Activated T-helper 1 cell treated with anti-CD3 and anti-CD28 coated beads, Interleukin-12 subunit alpha, Interleukin-12 subunit beta, Interleukin-2, Interleukin-4 antibody, amounts not matched to agents 30 ng/mL and 10 ng/mL and 1 ng/mL, durations not matched to agents 14 hours and 24 hours and 36 hours (primary cell): ENCODE measurements at places on chromosomes 6 and 20.
A peak's percentile ranks its signal among the peaks of the same experiment; 100 is the strongest.

GRCh38 chr6:157649311-157650260 lies 173.5 kb upstream of the SNX9 start:
- H3K36me3 ChIP-seq = peaks cover 14% of the 10 kb centered on the region
- H3K27ac ChIP-seq = no peak overlapping the region
- H3K4me3 ChIP-seq = no peak overlapping the region
- peaks cover 16% of the 10 kb centered on the region for H3K4me1 ChIP-seq
- no peaks in the 10 kb centered on the region for H3K27me3 ChIP-seq
- no peak for DNase-seq

- H3K27ac ChIP-seq = no peak overlapping the region
- peaks cover 65% of the 10 kb centered on the region for H3K27me3 ChIP-seq
- H3K4me3 ChIP-seq = peak overlapping the region; percentile 51
- no peaks in the 10 kb centered on the region for H3K36me3 ChIP-seq
Measured at GRCh38 chr6:43274916-43275597, 23.0 kb upstream of the SLC22A7 start.

GRCh38 chr6:169495601-169496000 lies 206.2 kb downstream of the WDR27 start:
- DNase-seq = no peak
- no peaks in the 10 kb centered on the region for H3K36me3 ChIP-seq
- no peaks in the 10 kb centered on the region for H3K4me1 ChIP-seq
- no peak overlapping the region for H3K27ac ChIP-seq
- no peak overlapping the region for H3K4me3 ChIP-seq

GRCh38 chr20:10209091-10209490 lies 9.5 kb upstream of the SNAP25 start:
- no peak for DNase-seq
- no peaks in the 10 kb centered on the region for H3K36me3 ChIP-seq
- H3K4me3 ChIP-seq = no peak overlapping the region
- no peaks in the 10 kb centered on the region for H3K4me1 ChIP-seq
- H3K27ac ChIP-seq = no peak overlapping the region
- H3K27me3 ChIP-seq = no peaks in the 10 kb centered on the region

- no peaks in the 10 kb centered on the region for H3K27me3 ChIP-seq
- no peak overlapping the region for H3K4me3 ChIP-seq
- H3K27ac ChIP-seq = no peak overlapping the region
- H3K4me1 ChIP-seq = peaks cover 36% of the 10 kb centered on the region
Measured at GRCh38 chr20:18513208-18513607, 5.5 kb downstream of the SEC23B start.

DNA sequence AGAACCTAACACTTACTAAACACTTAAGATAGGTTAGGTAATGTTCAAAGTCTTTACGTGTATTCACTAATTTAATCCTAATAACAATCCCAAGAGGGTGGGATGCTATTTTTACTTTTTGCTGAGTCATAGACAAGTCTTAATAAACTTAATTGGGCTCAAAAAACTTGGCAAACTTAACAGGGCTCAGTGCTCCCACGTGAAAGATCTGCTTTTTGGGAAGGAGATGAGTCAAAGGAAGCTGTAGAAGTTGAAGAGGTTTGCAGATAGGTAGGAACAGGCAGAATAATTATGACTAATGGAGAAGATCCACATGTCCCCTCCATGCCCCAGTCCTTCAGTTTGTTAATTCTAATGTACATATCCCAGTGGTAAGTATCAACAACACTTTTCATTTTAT lies 44.5 kb upstream of the STMND1 start:
- H3K36me3 ChIP-seq = no peaks in the 10 kb centered on the region
- DNase-seq = no peak
- no peak overlapping the region for H3K27ac ChIP-seq
- no peak overlapping the region for H3K4me3 ChIP-seq
- H3K27me3 ChIP-seq = peaks cover 7% of the 10 kb centered on the region
- H3K4me1 ChIP-seq = no peaks in the 10 kb centered on the region

DNA sequence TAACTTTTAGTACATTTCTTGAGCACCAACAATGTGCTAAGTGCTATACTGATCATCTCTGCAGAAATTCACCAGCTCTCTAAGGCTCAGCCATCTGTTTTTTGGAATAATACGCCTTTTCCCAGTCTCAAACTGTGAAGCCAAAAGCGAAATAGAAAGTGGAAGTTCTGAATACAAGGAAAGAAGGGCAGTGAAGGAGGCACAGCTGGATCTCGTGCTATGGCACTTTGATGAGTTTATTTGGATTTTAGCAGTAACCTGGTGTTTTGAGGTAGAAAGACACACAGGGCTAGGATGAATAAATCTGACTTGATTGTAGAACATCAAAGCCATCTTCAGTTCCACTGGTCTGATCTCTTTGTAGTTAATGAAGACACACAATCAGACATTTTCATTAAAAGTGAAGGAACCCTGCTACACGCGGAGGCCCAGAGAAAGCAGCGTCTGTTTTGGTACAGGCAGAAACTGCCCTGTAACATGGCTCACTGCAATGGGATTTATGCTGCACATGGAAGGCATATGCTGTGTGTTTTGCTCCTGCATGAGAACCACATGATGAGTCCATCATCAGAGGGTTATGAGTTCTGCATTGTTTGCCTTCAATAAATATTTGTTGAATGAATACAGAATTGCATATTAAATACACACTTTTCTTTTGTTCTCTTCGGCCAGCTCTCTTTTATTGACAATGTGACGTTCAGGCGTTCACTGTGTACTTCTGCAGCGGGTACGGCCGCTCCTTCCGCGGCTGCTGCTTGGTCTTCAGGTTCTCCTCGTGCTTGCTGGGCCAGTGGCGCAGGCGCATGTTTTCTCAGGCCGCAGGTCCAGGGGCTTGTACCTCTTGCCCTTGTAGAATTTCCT lies 100.9 kb downstream of the PREP start:
- H3K4me3 ChIP-seq = no peak overlapping the region
- no peak for DNase-seq
- H3K27me3 ChIP-seq = no peaks in the 10 kb centered on the region
- no peaks in the 10 kb centered on the region for H3K4me1 ChIP-seq
- no peak overlapping the region for H3K27ac ChIP-seq
- peaks cover 10% of the 10 kb centered on the region for H3K36me3 ChIP-seq

DNA sequence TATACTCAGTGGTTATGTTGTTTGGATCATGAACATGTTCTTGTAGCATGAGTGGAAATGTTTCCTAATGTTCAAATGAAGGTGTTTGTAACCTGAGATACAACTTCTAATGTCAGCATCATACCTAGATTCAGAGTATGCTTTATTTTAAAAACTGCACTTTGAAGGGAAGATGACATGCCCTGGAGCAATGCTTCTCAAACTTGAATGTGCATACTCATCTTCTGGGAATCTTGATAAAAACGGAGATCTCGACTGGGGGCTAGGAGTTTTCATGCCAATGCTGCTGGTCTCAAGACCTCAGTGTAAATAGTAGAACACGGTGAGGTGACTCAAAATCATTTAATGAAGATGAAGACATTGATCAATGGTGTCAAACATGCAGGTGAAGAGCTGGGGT lies 440.0 kb upstream of the NOX3 start:
- H3K4me3 ChIP-seq = no peak overlapping the region
- H3K4me1 ChIP-seq = no peaks in the 10 kb centered on the region

- peaks cover 24% of the 10 kb centered on the region for H3K4me1 ChIP-seq
- H3K27ac ChIP-seq = no peak overlapping the region
Measured at GRCh38 chr6:156194981-156195380, 582.2 kb upstream of the ARID1B start.

- H3K36me3 ChIP-seq = peaks cover 3% of the 10 kb centered on the region
- no peaks in the 10 kb centered on the region for H3K27me3 ChIP-seq
- peaks cover 10% of the 10 kb centered on the region for H3K4me1 ChIP-seq
- no peak for DNase-seq
- no peak overlapping the region for H3K4me3 ChIP-seq
Measured at GRCh38 chr6:11754625-11755271, 23.9 kb downstream of the ADTRP start.

DNA sequence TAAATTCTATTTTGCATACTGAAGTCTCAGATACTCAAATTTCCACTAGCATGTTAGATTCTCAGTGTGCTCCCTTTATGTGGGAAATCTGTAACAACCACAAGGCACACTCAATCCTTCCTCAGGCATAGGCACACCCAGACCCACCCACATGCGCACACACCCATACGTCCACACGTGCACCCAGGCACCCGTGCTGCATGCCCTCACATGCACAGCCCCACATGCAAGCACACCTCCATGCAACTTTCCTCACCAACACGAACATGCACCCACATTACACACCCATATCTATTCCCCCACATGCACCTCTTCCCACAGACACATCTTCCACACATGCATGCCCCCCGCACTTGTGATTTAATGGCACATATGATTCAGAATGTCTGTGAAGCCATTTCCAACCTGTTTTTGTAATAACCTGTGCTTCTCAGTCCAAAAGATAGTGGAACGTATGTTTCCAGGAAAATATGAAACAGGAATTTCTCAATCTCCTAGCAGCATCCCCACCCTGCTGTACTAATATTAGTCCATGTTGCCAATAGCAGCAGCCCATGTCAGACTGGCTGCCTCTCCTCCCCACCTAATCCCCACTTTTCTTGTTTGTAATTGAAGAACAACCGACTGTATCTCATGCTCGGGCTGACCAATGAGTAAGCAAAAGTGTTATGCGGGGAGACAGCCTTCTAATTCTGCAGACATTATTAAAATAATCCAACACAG lies 11.3 kb upstream of the CYP24A1 start:
- peaks cover 27% of the 10 kb centered on the region for H3K27me3 ChIP-seq
- H3K36me3 ChIP-seq = no peaks in the 10 kb centered on the region
- H3K4me3 ChIP-seq = no peak overlapping the region
- no peak for DNase-seq
- no peak overlapping the region for H3K27ac ChIP-seq

DNA sequence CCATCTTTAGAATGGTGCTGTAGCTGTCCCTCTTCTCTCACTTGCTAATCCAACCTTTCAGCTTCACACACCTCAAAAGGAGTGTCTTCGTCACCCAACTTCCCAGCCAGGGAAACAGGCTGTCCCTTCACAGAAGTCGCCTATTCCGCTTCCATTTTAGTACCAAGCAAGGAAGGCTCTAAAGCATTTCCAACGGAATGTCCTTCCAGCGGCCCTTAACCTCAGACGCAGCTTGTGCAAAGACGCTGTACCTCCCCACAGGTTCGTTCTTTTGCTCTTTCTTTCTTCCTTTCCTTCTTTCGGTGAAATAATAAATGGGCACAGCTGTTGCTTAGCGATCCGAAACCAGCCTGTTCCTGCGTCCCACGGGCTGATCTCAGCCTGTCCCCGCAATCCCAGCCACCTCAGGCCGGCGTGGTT lies 1.5 kb downstream of the PTPRT start:
- no peak overlapping the region for H3K4me3 ChIP-seq
- peaks cover 35% of the 10 kb centered on the region for H3K27me3 ChIP-seq
- DNase-seq = no peak
- H3K27ac ChIP-seq = peak overlapping the region; percentile 8

DNA sequence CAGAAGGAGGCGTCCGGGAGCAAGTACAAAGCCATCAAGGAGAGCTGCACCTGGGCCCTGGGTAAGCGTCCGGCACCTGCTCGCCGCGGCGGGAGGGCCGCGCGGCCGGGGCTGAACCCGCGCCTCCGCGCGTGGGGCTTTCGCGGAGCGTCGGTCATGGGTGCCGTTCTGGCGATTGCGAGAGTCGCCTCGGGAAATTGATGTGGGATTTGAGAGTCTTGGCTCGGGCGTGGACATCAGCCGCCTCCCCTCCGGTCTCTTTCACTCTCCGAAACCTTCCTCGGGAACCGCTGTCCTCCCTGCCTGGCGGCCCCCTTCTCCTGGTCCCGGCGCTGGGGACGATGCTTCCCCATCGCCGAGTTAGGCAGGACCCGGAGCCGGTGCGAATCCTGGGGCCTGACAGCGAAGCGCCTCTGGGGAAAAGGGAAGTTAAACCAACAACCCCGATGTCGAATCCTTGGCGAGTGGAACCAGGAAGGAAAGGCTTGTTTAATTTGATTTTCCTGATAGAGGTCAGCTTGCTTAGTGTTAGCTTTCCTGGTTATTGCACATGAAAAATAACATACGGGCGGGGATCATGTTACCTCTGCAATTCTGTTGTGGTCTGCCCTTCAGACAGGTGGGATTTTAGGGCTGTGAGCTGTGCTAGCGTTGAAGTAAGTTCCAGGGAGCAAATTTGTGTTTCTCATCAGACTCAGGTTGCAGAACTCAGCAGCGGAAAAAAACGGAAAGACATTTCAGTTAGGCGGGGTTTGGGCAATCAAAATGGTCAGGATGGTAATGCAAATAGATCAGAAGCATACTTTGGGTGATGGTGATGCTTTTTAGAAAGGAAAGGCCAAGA lies 594 bp downstream of the ARFGEF3 start:
- H3K4me1 ChIP-seq = peaks cover 13% of the 10 kb centered on the region
- H3K27ac ChIP-seq = no peak overlapping the region
- DNase-seq = no peak

- peaks cover 7% of the 10 kb centered on the region for H3K4me1 ChIP-seq
- H3K4me3 ChIP-seq = no peak overlapping the region
- no peak overlapping the region for H3K27ac ChIP-seq
- no peaks in the 10 kb centered on the region for H3K36me3 ChIP-seq
Measured at GRCh38 chr6:89910902-89911240, 16.6 kb downstream of the GJA10 start.

DNA sequence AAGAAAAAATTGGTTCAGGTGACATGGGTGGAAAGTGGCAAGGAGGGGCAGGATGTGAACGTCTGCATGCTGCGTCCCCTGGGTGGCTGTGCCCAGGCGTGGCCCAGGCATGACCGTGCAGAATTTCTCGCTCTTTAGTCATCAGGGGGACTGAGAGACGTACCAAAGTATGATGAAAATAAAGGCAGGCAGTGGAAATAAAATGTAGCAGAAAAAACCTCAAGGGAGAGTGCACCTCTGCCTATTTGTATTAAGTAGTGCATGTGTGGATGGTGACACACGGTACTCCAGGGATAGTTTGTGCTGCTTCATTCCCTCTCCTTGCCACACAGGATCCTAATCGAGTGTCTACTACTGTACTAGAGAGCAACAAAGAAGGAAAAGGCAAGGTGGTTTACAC lies 81.1 kb downstream of the ATP9A start:
- no peaks in the 10 kb centered on the region for H3K27me3 ChIP-seq
- no peak for DNase-seq
- no peak overlapping the region for H3K4me3 ChIP-seq
- no peak overlapping the region for H3K27ac ChIP-seq

DNA sequence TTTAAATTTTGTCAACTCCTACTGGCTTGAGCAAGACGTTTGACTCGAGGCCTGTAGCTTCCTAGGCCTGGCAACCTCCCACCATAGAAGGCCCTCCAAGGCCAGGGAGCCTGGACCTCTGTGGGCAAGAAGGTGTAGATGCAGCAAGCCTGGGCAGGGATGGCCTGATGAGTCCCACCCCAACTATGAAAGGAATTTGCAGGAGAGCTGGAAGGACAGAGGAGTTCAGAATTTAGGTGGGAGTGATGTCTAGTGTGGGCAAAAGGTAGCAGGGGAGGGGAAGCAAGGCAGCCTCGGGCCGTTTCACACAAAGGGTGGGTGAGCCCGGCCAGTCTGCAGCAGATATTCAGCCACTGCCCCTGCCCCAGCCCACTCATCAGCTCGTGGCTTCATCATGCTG lies 245.2 kb downstream of the CDH26 start:
- no peaks in the 10 kb centered on the region for H3K36me3 ChIP-seq
- peaks cover 7% of the 10 kb centered on the region for H3K4me1 ChIP-seq
- no peak for DNase-seq
- no peaks in the 10 kb centered on the region for H3K27me3 ChIP-seq
- H3K27ac ChIP-seq = no peak overlapping the region

- H3K4me1 ChIP-seq = peaks cover 13% of the 10 kb centered on the region
- H3K27me3 ChIP-seq = no peaks in the 10 kb centered on the region
- H3K27ac ChIP-seq = no peak overlapping the region
- no peak for DNase-seq
Measured at GRCh38 chr6:155253337-155253736, 10.5 kb upstream of the CLDN20 start.

- no peaks in the 10 kb centered on the region for H3K27me3 ChIP-seq
- H3K27ac ChIP-seq = no peak overlapping the region
- no peak for DNase-seq
- no peaks in the 10 kb centered on the region for H3K36me3 ChIP-seq
Measured at GRCh38 chr20:7199861-7200260, 432.4 kb downstream of the BMP2 start.
